ENCODE measurements at places on chromosomes 4 and X. TPM values are rescaled to one million over a fixed set of nuclear protein-coding genes. Genes with fewer than 3 reads are reported as not detected.
A peak's percentile ranks its signal among the peaks of the same experiment; 100 is the strongest.

The TBC1D8B gene
- 13.3 TPM for total RNA-seq

DNA sequence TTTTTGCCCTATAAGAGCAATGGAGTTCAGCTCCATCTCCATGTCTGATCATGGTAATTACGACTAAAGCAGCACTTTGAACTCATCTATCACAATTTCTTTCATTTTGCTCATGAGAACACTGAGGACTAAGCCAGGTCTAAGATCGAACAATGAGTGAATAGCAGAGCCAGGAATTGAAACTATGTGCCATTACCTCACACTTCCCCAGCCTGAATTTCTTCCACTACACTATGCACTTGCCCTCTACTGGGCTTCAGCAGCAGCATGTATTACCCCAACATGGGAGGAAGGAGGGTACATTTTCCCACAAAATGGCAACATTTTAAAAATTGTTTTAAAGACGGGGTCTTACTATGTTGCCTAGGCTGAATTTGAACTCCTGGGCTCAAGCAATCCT, 274.7 kb upstream of the FGF13 start:
- DNase-seq = no peak
- no peak overlapping the region for H3K27ac ChIP-seq
- no peaks in the 10 kb centered on the region for H3K36me3 ChIP-seq
- H3K4me1 ChIP-seq = no peaks in the 10 kb centered on the region
- no peak overlapping the region for H3K4me3 ChIP-seq

DNA sequence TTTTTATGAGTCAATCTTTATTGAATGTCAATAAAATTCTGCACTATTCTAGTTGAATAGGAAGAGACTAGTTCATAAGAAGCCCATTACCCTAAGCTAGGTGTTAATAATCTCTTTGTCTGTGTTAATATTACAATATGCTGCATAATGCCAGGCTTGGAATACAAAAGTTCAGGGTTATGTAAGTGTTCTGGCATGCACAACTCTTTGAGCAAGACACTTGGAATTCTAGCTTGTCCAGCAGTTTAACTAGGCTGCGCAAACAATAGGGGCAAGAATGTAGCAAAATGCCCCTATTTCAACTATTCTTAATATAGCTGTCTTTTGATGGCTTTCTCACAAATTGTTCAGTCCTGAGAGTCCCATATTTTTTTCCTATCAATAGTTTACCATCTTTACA, 31.3 kb upstream of the ETNPPL start:
- no peak overlapping the region for H3K4me3 ChIP-seq
- no peaks in the 10 kb centered on the region for H3K36me3 ChIP-seq
- H3K4me1 ChIP-seq = no peaks in the 10 kb centered on the region
- no peaks in the 10 kb centered on the region for H3K27me3 ChIP-seq

DNA sequence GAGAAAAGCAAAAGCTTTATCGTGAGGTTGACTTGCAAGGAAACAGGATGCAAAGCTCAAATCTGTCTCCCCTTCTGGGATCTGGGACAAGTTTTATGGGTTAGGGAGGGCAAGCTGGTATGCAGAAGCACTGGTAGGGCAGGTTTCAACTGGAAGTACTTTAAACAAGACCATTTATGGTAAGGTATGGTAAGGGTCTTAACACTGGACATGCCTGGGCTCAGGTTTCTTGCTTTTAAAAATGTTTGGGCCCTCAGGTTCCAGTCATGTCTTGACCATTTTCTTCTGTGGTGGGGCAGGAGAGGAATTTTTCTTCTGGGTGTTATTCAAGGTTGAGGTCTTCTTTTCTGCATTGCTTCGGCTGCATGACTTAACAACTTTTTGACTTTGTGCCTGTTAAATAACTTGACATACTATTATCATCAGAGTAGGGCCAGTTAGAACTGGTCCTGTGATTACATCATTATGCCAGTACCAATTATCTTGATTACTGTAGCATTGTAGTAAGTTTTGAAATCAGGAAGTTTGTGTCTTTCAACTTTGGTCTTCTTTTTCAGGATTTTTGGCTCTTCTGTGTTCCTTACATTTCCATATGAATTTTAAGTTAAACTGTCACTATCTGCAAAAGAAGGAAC, 33.7 kb downstream of the CD38 start:
- no peak overlapping the region for H3K4me3 ChIP-seq
- DNase-seq = peak; percentile 5
- H3K36me3 ChIP-seq = no peaks in the 10 kb centered on the region
- H3K27ac ChIP-seq = no peak overlapping the region

GRCh38 chr4:11438647-11439046, 10.0 kb upstream of the HS3ST1 start:
- no peaks in the 10 kb centered on the region for H3K27me3 ChIP-seq
- no peak overlapping the region for H3K4me3 ChIP-seq
- DNase-seq = no peak
- H3K4me1 ChIP-seq = no peaks in the 10 kb centered on the region
- H3K27ac ChIP-seq = no peak overlapping the region
- H3K36me3 ChIP-seq = no peaks in the 10 kb centered on the region

DNA sequence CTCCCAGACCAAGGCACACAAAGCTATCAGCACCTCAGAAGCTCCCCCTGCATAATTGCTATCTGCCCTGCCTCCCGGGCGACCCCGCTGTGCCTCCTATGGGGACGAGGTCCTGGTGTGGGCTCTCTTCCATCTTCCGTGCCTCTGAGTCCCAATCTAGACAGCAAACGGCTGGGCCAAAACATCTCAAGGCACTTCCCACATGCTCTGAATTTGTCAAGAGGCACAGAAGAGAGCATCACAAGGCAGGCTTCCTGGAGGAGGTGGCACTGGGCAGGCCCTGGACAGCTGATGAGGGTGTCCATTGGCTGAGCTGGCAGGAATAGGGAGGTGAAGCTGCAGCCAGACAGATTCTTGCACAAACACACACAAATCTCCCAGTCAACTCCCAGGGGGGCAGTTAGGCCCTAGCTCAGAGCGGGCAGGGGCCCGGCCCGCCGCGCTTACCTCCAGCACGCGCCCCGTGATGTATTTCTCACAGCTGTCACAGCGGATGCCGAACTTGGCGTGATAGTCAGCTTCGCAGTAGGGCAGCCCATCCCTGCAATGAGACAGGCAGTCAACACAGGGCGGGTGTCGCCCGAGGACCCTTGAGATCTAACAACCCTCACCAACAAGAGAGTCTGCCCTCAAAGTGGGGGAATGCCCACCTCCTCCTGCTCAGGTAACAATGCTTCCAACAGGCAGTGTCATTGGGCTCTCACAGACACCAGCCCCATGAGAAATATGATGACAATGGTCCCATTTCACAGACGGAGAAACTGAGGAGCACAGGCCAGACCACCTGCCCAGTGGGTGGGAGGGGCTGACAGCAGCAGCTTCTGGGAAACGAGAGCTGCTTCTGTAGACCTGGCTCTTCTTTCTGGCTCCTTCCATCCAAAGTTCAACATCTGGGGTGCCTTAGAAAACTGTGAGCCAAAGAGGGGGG, 81.2 kb downstream of the ABLIM2 start:
- no peaks in the 10 kb centered on the region for H3K27me3 ChIP-seq
- no peak for DNase-seq
- H3K27ac ChIP-seq = no peak overlapping the region
- H3K4me1 ChIP-seq = no peaks in the 10 kb centered on the region
- no peaks in the 10 kb centered on the region for H3K36me3 ChIP-seq
